ENCODE measurements at places on chromosomes 16 and 17.

DNA sequence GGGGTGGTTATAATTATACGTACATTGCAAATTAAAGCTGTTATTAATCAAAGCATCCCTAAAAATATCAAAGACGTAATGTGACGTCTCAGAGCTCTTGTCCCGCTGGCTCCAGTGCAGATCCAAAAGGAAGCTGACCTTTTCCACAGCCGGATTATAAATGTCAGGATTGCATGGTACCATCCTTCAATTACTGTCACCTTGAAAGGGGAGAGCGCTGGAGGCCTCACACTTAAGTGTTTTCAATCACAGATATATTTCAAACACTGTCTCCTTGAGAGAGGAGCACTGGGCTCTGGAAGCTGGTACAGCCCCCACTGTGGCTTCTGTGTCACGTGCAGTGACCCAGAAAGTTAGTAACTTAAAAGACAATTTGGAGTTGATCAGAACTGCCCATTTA, 94.2 kb downstream of the AIPL1 start:
- DNase-seq = no peak

GRCh38 chr17:55433629-55434422, 12.2 kb upstream of the MMD start:
- peak; percentile 94 for DNase-seq

- DNase-seq = peak; percentile 94
Observed at GRCh38 chr17:46764709-46765401, 53.6 kb downstream of the WNT3 start.

- peak; percentile 75 for DNase-seq
Observed at GRCh38 chr16:87582216-87582965, 19.9 kb upstream of the JPH3 start.

GRCh38 chr17:78822552-78822951, 18.1 kb downstream of the USP36 start:
- DNase-seq = peak; percentile 87

DNA sequence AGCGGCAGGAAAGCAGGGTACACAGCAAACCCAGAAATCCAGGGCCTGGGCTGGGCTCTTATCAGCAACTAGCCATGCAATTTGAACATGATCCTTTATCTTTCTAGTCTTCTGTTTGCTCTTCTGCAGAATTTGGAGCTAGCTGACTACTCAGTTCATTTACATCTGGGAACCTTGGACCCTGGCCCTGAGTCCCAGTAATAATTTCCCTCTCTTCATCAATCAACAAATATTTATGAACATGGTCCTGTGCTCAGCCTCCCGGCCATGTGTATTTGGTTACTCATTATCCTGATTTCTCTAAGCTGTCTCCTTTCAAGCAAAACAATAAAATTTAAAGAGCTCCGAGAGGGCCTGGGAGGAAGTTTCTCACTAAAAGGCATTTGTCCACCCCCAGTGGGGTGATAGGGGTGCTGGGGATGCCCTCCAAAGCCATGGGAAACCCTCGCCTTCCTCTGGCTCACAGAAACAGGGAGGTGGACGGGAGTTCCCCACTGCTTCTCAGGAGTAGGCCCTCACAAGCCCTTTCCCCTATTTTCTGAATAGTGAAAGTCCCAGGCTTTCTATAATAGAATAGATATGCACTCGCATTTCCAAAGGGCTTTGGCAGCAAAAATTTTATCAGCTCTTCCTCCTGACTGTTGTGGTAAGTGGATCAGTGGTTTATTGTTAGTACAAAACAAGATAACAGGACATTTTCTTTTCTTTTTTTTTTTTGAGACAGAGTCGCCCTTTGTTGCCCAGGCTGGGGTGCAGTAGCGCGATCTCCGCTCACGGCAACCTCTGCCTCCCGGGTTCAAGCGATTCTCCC, 6.9 kb upstream of the WDR59 start:
- no peak for DNase-seq

All from fibroblast of skin of abdomen (primary cell).